ENCODE measurements at places on chromosomes 4 and X.

GRCh38 chr4:133921280-133922195 is 280.1 kb downstream of the PABPC4L start:
- DNase-seq, result peak; percentile 2

- no peak for DNase-seq
These were observed 306.8 kb upstream of the FAM241A start for GRCh38 chr4:111838406-111838930.

DNA sequence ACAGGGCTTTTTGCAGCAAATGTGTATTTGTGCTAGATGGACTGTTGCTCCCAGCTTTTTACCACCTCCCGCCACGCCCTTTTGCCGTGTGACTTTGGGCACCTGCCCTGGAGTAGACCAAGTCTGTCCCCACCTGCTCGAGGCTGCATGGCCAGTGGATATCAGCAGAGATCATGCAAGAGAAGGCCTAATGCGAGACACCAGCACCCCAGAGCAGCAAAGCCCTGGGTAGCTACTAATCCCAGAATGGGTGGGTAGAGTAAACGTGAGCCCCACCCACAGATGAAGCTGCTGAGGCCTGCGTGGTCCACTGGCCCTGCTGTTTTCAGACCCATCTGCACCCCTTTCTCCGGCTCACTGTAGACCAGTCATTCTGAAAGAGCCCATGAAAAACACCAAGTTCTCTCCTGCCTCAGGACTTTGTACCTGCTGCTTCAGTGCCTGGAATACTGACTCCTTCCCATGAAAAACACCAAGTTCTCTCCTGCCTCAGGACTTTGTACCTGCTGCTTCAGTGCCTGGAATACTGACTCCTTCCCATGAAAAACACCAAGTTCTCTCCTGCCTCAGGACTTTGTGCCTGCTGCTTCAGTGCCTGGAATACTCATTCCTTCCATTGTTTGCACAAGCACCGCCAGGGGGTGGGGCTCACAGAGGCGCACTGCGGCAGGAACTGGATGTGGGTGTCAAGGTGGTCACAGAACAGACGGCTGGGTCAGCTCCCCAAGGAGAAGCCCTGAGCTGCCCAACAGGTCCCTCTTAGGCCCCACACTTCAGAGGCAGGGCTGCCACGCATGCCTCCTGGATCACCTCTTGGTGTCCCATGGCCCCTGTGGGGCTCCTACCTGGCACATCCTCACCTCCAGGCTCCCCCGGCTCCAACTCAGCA is 5.1 kb upstream of the TNIP2 start:
- DNase-seq, result no peak

DNA sequence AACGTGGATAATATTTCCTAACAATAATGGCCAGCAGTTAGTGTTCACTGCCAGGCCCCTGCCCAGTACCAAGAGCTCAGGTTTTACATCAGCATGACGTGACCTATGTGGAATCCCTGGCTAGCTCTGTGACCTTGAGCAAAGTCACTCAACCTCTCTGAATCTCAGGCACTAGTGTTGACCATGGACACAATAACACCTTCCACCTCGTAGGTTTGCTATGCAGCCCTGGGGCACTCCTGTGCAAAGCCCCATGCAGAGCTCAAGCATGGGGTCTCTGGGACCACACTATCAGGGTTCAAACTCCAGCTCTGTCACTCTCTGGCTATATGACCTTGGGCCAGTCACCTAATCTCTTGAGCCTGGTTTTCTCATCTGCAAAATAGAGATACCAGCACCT is 38.7 kb upstream of the MSX1 start:
- no peak for DNase-seq
